ENCODE measurements at places on chromosomes 12 and 14. TPM values are rescaled to one million over a fixed set of nuclear protein-coding genes. Genes with fewer than 3 reads are reported as not detected.

GRCh38 chr12:30753751-30754382 lies 884 bp downstream of the CAPRIN2 start:
- DNase-seq: peak; percentile 71
- peaks cover 7% of the 10 kb centered on the region for H3K36me3 ChIP-seq
- peak overlapping the region; percentile 89 for H3K4me3 ChIP-seq
- peak overlapping the region; percentile 69 for H3K27ac ChIP-seq
- H3K27me3 ChIP-seq: no peaks in the 10 kb centered on the region

DNA sequence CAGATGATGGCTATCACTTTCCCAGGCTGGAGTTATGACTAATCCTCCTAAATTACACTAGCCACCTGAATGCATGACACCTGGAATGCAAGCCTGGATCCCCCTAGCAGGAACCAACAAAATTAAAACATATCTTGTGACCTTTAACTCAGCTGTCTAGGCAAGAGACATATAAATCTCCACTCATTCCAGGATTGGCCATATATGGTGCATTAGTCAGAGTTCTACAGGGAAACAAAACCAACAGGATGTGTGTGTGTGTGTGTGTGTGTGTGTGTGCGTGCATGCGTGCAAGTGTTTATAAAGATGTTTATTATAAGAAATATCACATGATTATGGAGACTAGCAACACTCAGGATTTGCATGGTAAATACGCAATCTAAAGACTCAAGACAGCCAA lies 212.8 kb downstream of the KIF21A start:
- DNase-seq: no peak
- no peak overlapping the region for H3K4me3 ChIP-seq
- no peaks in the 10 kb centered on the region for H3K36me3 ChIP-seq
- no peaks in the 10 kb centered on the region for H3K27me3 ChIP-seq
- no peak overlapping the region for H3K27ac ChIP-seq

DNA sequence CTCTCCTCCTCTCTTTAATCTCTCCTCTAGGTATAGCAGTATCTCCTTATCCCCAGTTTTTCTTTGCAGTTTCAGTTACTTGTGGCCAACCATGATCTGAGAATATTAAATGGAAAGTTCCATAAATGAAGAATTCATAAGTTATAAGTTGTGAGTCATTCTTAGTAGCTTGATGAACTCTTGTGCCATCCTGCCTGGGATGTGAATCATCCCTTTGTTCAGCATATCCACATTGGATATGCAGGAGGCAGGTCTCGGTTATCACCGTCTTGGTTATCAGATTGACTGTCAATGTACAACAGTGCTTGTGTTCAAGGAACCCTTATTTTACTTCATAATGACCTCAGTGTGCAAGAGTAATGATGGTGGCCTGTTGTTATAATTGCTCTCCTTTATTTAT lies 134.0 kb downstream of the TMEM117 start:
- no peak overlapping the region for H3K4me3 ChIP-seq
- H3K27ac ChIP-seq: no peak overlapping the region
- H3K36me3 ChIP-seq: no peaks in the 10 kb centered on the region
- H3K27me3 ChIP-seq: no peaks in the 10 kb centered on the region
- no peak for DNase-seq

DNA sequence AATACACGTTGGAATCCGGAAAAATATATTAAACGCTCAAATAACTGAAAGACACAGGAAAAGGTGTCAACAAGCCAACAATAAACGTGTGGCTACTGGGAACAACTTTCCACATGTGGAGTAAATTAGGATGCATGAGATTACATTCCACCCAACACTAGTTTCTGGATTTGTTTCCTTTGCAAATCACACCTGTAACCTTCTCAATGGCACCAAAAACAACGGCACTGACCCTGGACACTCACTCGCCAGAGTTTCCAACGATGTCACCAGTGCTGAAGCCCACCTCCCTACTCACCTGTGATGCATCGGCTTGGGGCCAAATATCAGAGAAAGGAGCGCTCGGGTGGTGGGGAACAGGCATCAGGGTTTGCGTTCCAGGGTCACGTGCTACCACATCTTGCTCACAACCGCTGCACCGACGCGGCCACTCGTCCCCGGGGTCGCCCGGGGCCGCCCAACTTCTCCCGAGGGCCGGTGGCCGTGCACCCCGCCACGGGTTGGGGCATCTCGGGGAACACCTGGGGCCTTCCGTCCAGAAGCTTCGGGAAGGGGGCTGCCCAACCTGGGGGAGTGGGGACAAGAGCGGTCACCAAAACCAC lies 629 bp downstream of the PRDM4 start:
- H3K27me3 ChIP-seq: no peaks in the 10 kb centered on the region
- H3K4me3 ChIP-seq: peak overlapping the region; percentile 89
- peak overlapping the region; percentile 93 for H3K27ac ChIP-seq
- H3K36me3 ChIP-seq: peaks cover 37% of the 10 kb centered on the region
- peaks cover 27% of the 10 kb centered on the region for H3K4me1 ChIP-seq
- peak; percentile 73 for DNase-seq

DNA sequence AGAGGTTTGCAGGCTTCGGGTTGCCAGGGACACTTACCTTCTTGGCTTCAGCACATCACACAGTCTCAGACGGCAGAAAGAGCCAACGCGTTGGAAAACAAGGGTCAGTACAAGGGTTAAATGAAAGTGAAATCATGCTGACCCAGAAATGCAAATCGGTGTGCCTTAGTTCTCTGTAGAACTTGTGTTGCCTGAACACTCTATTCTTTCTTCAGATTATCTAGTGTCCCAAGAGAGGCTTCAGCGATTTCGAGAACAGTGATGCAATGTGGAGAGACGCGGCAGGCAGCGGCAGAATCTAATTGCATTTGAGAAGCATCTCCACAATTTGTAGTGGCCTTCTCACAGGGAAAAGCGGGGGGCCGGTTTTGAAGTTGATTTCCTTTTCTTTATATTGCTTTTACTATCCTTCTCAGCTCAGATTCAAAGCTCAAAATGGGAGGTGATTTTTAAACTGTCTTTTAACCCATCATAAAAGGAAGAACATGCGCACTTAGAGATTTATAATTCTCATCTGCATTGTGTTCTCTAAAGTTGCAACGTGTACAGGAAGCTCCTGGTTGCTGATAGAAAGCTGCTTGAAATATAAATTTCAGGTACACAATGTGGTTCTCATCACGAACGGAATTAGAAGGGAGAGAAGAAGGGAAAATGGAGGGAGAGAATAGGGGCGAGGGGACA lies 67.8 kb upstream of the EGLN3 start:
- H3K4me3 ChIP-seq: no peak overlapping the region
- H3K36me3 ChIP-seq: no peaks in the 10 kb centered on the region
- no peaks in the 10 kb centered on the region for H3K4me1 ChIP-seq
- H3K27ac ChIP-seq: no peak overlapping the region

GRCh38 chr12:102484428-102484958 lies 4.1 kb upstream of the IGF1 start:
- H3K4me3 ChIP-seq: peak overlapping the region; percentile 50
- no peaks in the 10 kb centered on the region for H3K27me3 ChIP-seq
- peak overlapping the region; percentile 66 for H3K27ac ChIP-seq
- no peaks in the 10 kb centered on the region for H3K36me3 ChIP-seq
- H3K4me1 ChIP-seq: peaks cover 7% of the 10 kb centered on the region

Gene PLEKHH1
- total RNA-seq: 1.1 TPM

Gene ERBB3
- total RNA-seq: 1.1 TPM

GRCh38 chr12:54034785-54035310 lies 2.0 kb downstream of the HOXC5 start:
- H3K4me1 ChIP-seq: peaks cover 35% of the 10 kb centered on the region
- H3K4me3 ChIP-seq: no peak overlapping the region
- no peak for DNase-seq
- no peak overlapping the region for H3K27ac ChIP-seq
- H3K36me3 ChIP-seq: peaks cover 2% of the 10 kb centered on the region
- H3K27me3 ChIP-seq: no peaks in the 10 kb centered on the region

Gene FCF1
- total RNA-seq: 33.3 TPM

GRCh38 chr12:110616471-110617115 lies 2.7 kb downstream of the TCTN1 start:
- no peaks in the 10 kb centered on the region for H3K36me3 ChIP-seq
- no peak overlapping the region for H3K27ac ChIP-seq
- no peak for DNase-seq
- peaks cover 8% of the 10 kb centered on the region for H3K4me1 ChIP-seq

GRCh38 chr14:78638926-78639325 lies 468.8 kb downstream of the NRXN3 start:
- H3K4me1 ChIP-seq: no peaks in the 10 kb centered on the region
- no peak for DNase-seq
- H3K36me3 ChIP-seq: no peaks in the 10 kb centered on the region
- H3K27ac ChIP-seq: no peak overlapping the region

Gene CLEC9A
- total RNA-seq: not detected

DNA sequence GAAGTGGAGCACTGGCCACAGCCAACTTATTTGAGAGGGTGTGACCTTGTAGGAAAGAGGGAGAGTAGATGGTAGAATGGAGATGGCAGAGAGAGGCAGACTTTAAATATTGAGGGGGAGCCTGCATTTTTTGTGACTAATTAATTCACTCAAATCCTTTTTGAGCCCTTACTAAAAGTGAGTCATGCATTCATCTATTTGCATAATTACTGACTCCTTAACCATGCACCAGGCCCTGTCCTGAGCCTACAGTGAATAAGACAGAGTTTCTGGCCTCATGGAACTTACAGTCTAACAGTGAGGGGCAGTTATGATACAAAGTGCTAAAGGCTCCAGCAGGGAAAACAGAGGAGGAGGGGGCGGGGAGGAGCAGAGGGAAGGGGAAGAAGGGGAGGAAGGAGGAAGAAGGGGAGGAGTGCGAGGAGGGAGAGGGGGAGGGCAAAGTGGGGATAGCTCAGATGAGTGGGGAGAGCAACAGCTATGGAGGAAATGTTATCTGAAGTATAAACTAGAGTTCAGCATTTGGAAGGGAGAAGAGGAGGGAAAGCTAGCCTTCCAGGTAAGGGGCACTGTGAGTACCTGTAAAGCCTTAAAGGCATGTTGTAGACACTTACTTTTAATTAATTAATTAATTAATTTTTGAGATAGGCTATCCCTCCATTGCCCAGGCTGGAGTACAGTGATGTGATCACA lies 7.5 kb upstream of the CTDSP2 start:
- no peak overlapping the region for H3K4me3 ChIP-seq
- H3K4me1 ChIP-seq: peaks cover 10% of the 10 kb centered on the region
- H3K27me3 ChIP-seq: no peaks in the 10 kb centered on the region
- no peak for DNase-seq

DNA sequence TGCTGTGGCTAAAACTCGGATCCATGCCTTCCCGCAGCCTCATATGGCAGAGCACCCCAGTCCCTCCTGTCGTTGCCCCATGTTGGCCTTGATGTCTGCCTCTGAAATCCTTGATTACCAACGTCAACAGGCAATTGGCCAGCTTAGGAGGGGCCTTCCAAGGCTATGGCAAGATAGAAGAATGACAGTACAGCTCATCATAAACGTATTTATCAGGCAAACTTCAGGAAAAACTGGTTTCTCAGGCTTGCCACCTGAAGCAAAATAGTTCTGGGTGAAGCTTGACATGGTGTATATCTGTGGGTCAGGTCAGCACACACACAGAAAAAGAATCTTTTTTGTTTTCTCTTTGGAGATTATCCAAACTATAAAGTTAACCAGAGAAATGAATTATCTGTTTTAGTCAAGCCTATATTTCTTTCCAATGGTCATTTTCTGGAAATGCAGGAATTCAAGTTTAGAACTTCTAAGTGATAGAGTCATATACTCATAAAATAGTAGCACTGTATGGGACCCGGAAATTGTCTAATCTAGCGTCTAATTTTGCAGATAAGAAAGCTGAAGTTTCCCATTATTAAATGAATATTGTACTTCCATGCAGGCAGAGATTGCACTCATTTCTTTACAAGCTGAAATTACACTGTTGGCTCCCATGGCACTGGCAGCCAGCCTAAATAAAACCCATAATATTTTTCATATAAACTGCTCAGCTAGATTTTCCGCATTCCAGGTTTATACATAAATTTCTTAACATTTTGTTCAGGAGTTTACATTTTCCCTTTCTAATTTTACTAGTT lies 24.4 kb upstream of the DUSP16 start:
- no peak for DNase-seq
- H3K36me3 ChIP-seq: no peaks in the 10 kb centered on the region

DNA sequence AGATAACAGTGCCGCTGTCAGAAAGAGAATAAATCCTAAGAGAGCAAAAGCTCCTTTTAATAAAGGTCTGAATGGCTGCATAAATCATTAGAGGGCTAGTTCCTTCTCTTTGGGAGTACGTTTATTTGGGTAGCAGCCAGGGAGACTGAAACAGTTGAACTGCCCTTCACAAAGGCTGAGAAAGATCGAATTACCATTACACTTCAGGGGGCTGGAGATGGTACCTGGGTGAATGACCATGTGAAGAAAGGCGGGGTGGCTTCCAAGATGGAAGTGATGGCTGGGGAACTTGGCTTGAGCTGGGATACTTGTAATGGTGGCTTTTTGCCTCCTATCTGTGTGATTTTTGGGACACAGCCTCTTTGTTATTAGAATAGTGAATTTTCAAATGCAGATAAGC lies 1.7 kb upstream of the FGD4 start:
- H3K27me3 ChIP-seq: peaks cover 17% of the 10 kb centered on the region
- H3K36me3 ChIP-seq: no peaks in the 10 kb centered on the region
- H3K27ac ChIP-seq: no peak overlapping the region
- no peak for DNase-seq
- peaks cover 9% of the 10 kb centered on the region for H3K4me1 ChIP-seq

Gene NEUROD4
- not detected for total RNA-seq

GRCh38 chr14:62604524-62604923 lies 440.7 kb downstream of the KCNH5 start:
- DNase-seq: no peak
- no peak overlapping the region for H3K4me3 ChIP-seq
- no peak overlapping the region for H3K27ac ChIP-seq
- H3K27me3 ChIP-seq: no peaks in the 10 kb centered on the region
- H3K4me1 ChIP-seq: no peaks in the 10 kb centered on the region
- H3K36me3 ChIP-seq: no peaks in the 10 kb centered on the region

DNA sequence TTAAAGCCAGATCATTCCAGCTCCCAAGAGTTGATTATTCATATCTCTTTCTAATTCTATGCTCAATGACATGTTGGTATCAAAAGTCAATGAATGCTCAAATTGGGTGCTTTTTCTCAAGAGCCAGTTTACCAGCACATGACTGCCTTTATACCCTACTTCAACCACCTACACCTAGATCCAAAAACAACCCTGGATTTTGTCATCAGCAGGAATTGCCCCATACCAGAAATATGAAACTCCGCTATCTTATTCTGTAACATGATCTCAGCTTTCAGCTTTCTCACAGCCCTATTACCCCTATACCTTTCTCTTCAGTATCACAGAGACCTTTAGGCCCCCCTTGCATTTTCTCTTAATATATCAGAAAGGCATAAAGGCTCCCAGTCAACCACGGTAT lies 32.3 kb upstream of the ESR2 start:
- H3K36me3 ChIP-seq: no peaks in the 10 kb centered on the region
- H3K27ac ChIP-seq: no peak overlapping the region
- H3K4me1 ChIP-seq: peaks cover 5% of the 10 kb centered on the region
- H3K27me3 ChIP-seq: no peaks in the 10 kb centered on the region
- no peak for DNase-seq

GRCh38 chr12:48336564-48336963 lies 14.2 kb downstream of the ZNF641 start:
- DNase-seq: peak; percentile 88
- H3K27ac ChIP-seq: no peak overlapping the region
- H3K4me1 ChIP-seq: no peaks in the 10 kb centered on the region
